ENCODE measurements at places on chromosomes 12 and 14.

DNA sequence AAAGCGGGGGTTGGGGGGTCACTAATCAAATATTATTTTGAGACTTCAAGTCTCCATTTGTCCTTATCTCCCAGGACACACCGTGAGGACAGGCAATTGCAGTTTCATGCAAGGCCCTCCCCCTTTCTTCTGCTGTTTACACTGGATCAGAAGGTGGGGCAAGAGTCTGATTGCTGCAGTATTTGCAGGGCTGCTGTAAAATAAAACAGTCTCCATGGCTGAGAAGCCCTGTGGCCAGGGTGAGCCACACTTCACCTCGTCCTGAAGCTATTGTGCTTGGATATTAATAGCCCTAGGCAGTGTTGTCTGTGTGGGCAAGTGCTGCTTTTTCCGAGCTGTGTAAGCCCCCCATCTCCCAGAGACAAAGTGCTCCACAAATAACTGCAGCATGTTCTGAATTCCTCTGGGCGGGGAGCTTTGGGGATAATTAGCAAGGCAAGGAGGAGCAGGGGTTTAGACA, 187.4 kb upstream of the NTF3 start:
- DNase-seq, result no peak

DNA sequence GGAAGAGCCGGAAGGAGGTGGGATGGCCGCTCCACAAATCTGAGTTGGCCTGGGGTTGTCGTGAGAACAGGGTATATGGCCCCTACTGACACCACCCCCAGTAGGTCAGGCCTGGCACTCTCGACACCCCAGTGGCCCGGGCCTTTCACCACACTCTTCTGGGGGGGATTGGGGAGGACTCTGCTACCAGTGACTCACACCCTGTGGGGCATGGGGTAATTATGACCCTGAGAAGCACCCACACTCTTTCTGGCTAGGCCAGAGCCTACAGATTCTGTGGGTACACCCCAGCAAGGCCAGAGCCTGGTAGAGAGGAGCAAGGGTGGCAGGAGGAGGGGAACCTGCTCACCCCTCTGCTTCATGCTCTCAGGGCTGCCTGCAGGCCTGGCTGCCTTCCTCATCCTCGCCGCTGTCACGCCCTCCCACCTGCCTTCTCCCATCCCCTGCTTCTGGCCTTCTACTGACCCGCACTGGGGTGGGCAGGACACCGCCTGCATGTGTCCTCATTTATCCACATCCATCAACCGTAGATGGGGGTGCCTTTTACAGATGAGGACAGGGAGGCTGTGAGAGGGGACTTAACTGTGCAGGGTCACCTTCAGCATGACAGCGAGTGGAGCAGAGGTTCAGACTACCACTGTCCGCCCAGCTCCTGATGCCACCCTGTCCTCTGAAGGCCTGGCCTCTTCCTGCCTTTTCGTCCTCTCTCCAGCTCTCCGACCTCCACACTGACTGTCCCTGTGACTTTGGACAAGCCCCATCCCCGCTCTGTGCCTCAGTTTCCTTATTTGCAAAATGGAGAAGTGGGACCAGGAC, 18.4 kb downstream of the ASB2 start:
- no peak for DNase-seq

GRCh38 chr12:101764051-101764792, 25.0 kb upstream of the SYCP3 start:
- no peak for DNase-seq

DNA sequence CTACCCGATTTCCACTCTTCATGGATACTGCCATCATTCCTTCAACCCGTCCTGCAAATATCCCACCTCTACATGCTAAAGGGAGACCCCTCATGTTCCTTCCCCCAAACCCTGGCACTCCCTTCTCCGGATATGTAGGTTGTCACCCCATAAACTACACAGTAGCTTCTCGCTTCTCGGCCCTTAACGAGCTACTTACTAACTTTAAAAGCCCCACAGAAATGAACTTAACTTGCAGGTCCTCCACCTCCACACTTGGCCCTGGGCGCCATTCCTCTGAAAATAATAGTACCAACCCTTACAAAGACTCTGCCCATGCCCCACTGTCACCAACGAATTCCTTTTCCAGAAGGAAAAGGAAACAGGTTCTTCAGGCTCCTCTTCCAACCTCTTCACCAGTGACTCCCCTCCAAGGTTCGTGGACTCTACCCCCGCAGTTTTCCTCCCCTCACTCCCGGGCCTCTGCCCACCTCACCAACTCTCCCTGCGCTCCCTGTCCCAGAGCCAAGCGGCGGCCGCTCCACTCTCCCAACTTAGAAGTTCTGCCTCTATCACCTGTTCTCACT, 1.2 kb downstream of the SPPL3 start:
- DNase-seq, result no peak

- no peak for DNase-seq
Observed at GRCh38 chr12:3132636-3133404, 55.6 kb downstream of the TSPAN9 start.

GRCh38 chr12:27162229-27162537, 79.8 kb upstream of the C12orf71 start:
- DNase-seq, result no peak

GRCh38 chr12:89709995-89710872, 1.6 kb upstream of the ATP2B1 start:
- peak; percentile 45 for DNase-seq

DNA sequence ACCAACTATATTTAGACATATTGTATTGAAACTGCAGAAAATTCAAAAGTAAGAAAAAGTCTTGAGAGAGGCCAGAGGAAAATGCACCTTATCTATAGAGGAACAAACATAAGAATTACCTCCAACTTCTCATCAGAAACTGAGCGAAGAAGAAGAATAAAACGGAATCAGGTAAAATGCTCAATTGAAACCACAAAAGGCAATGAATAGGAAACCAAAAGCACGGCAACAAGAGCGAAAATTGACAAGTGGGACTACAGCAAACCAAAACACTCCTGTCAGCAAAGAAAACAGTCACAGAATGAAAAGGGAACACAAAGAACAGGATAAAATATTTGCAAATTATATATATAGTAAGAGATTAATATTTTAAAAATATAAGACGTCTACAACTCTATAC, 61.9 kb upstream of the PARP11 start:
- no peak for DNase-seq

DNA sequence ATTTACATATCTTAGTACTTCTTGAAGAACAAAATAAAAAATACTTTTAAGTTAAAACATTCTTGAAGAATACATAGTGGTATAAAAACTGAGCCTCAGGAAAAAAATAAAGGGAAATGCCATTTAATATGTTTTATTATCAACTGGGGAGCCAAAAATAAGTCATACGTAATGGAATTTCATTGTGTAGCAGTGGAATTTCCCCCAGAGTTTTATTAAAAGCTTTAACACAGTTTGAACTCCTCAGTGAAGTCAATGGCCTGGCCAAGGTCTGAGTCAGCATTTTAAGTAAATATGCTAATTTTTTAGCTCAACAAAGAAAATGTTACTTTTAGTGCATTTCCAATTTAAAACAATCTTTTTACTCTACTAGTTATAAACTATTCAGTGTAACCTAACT, 350.1 kb upstream of the ATP2B1 start:
- DNase-seq, result no peak

- DNase-seq, result no peak
Observed at GRCh38 chr12:44960423-44960822, 84.3 kb upstream of the NELL2 start.

- DNase-seq, result no peak
Observed at GRCh38 chr14:53027041-53027440, 76.2 kb upstream of the FERMT2 start.

GRCh38 chr12:57471661-57472060, 8.0 kb downstream of the ARHGAP9 start:
- no peak for DNase-seq

DNA sequence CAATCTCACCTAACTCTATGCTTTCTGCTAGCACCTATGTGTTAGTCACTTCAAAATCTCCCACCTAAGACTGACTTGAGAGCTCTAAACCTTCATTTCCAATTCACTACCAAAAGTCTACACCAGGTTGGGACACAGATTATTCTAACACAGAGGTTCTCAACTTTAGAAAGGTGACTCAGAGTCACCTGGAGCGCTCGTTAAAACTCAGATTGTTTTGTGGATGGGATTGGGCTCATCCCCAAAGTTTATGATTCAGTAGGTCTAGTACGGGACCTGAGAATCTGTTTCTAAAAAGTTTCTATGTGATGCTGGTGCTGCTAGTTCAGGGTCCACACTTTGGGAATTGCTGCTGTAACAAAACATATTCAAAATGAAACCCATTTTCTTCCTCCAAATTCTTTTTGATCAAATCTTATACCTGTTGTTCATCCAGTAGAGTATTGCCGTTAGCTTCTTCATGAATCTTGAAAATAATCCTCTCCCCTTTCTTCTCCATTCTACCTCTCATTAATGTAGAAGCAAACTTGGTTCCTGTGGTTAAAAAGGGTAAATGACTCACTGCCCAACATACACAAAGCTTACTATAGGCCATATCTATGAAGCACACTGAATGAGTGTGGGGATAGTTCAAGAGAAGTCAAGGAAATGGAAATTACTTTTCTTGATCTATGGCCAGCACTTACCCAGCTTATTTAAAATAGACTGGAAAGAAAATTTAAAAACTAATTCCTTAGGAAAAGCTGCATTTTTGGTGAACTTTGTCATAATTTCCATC, 206.7 kb downstream of the KIF21A start:
- DNase-seq, result no peak

GRCh38 chr12:5612556-5613410, 180.9 kb downstream of the NTF3 start:
- DNase-seq, result no peak

GRCh38 chr14:96051231-96051630, 12.1 kb downstream of the C14orf132 start:
- DNase-seq, result no peak

- no peak for DNase-seq
Observed at GRCh38 chr12:70468741-70469140, 102.7 kb downstream of the KCNMB4 start.

- DNase-seq, result no peak
Observed at GRCh38 chr12:30110958-30111586, 327.3 kb upstream of the TMTC1 start.

DNA sequence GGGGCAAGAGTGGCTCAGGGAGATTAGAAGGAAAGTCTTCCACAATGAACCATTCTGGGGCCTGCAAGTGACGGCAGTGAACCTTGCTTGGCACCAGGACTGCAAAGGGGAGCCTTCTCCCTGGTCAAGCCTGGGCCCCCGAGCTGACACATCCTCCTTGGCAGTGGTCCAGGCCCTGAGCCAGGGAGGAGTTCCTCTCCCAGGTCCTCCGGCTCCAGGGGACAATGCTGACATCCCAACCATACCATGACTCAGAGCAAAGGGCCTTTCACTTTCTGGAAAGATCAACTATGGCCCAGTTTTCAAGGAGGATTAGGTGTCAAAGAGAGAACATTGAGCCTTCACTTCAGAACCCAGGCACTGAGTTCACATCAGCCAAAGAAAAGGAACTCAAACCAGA, 756.5 kb upstream of the TBX3 start:
- no peak for DNase-seq

DNA sequence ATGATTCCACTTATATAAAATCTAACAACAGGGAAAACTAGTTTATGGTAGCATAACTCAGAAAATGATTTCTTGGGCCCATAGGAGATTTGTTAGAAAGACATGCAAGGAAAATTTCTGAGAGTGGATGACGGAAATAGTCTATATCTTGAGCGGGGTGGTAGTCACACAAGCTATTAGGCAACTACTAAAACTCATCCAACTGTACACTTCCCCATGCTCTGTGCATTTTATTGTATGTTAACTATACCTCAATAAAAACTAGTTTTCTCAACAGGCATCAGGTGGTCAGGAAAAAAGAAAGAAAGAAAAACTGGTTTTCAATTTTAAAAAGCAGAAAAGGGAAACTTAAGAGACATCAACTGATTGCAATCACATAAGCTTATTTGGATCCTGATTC, 9.9 kb downstream of the SLC5A8 start:
- DNase-seq, result no peak

- DNase-seq, result no peak
Observed at GRCh38 chr14:34107441-34107840, 156.6 kb upstream of the EGLN3 start.

GRCh38 chr12:123444092-123445026, 7.9 kb upstream of the RILPL2 start:
- DNase-seq, result no peak

GRCh38 chr14:95739356-95739755, 25.4 kb upstream of the TCL1A start:
- DNase-seq, result no peak

- no peak for DNase-seq
Observed at GRCh38 chr12:104502638-104503037, 45.9 kb downstream of the CHST11 start.

- DNase-seq, result no peak
Observed at GRCh38 chr12:103645202-103645601, 58.1 kb downstream of the STAB2 start.

DNA sequence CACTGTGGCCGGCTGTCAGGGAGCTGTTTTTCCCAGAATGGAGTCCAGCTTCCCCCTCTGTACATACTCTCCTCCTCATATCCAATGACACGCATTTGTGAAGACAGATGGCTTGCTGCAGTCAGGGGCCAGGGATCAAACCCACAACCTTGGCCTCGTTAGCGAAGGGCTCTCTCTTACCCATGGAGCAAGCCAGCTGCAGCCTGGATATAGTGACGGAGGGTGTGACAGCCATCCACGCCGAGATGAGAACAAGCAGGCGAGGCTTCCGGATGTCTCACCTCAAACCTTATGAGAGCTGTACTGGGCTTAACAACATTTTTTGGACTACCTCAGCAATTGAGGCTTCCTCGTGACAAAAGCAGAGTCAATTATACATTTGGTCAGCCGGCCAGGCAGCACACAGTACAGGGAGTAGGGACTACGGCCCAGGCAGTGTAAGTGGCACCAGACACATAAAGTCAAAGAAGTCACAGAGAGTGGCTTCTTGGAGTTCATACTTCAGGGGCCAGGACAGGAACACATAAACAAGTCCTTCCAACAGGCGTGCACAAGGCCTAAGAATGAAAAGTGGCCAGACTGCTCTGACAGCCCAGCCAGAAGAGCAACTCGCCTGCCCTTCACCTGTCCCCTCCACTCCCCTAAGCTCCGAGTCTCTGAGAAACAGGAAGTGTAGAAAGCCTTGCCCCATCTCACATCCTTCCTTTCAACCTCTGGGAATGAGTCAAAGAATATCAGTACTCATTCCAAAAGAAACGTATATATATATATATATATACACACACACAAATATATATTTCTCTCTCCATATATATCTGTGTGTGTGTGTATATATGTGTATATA, 115.1 kb downstream of the TTC7B start:
- no peak for DNase-seq

DNA sequence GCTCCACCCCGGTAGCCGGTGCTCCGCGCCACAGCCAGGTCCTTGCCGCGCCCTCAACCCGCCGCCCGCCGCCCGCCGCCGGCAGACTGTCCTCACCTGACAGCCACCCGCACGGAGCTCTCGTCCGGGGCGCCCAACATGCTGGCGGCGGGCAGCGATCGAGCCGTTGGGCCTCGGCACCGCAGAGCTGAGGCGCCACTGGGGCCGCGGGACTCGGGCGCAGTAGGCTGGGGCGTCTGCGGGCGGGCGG, 164 bp downstream of the KIF21A start:
- no peak for DNase-seq
